ENCODE measurements at places on chromosomes 1 and 21.

- peak; percentile 21 for DNase-seq
These were observed 1.0 kb downstream of the MANEAL start for GRCh38 chr1:37794372-37795339.

GRCh38 chr1:179968284-179968993 lies 13.8 kb downstream of the CEP350 start:
- DNase-seq = no peak

GRCh38 chr1:33897092-33897725 lies 33.3 kb downstream of the HMGB4 start:
- no peak for DNase-seq

DNA sequence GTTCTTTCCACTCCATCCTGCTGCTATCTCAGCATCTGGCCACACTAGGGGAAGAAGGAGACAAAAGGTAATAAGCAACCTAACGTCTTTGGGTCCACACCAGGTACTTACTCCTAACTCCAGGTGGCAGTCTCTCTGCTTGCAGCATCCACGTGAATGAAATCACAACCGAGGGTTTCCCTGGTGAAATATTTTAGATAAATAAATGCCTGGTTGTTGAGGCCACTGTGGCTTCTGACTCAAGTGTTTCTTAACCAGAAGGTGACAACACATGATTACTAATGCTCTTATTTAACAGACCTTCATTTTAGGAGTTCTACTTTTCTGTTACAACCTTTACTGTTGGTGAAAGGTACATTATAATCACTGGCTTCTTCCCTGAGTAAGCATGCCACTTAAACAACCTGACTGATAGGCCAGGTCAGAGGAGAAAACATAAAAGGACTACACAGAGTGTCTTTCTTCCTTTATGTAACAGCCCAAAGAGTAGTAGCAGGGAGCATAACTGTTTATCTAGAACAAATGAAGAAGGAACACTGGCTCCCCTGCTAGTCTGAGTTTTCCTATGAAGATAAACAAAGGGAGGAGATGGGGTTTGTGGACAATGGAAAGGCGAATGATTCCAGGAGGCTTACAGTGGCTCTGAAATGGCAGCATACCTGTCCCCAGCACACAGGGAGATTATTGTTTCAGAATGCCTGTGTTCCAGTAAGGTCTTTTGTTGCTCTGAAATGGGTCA lies 59.9 kb downstream of the SYT6 start:
- peak; percentile 26 for DNase-seq

- DNase-seq = no peak
These were observed 49.2 kb downstream of the S1PR1 start for GRCh38 chr1:101285922-101286570.

- peak; percentile 87 for DNase-seq
These were observed 927 bp downstream of the UAP1 start for GRCh38 chr1:162562470-162562828.

GRCh38 chr1:180181996-180182642 lies 27.4 kb downstream of the QSOX1 start:
- DNase-seq = no peak
